ENCODE measurements at places on chromosomes 2 and 18. TPM values are rescaled to one million over a fixed set of nuclear protein-coding genes. Genes with fewer than 3 reads are reported as not detected.

- no peak for DNase-seq
Observed at GRCh38 chr2:120398996-120399888, 53.3 kb downstream of the INHBB start.

CPLX4 gene
- not detected for polyA plus RNA-seq

UGT1A3 gene
- not detected for polyA plus RNA-seq

GRCh38 chr2:237510502-237511217 lies 23.6 kb downstream of the MLPH start:
- DNase-seq, result no peak

GREB1 gene
- 11.4 TPM for polyA plus RNA-seq

DNA sequence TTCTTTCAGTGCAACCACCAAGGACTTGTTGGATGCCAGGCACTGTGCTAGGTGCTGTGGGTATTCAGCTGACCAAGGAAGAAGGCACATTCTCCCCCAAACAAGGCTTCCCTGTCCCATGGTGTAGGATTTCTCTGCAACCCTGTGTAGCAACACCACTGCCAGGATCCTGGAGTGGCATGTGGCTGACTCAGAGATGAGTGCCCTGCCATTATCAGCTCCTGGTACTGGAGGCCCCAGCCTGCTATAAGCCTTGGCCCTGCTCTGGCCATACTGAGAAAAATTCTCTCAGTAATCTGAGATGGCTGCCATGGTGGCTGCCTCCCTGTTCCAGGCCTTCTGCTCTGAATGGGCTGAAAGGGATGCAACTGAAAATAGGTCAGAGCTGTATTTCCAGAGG lies 4.3 kb downstream of the SMYD5 start:
- DNase-seq, result no peak

GRCh38 chr2:168889635-168890005 lies 610 bp downstream of the SPC25 start:
- DNase-seq, result no peak

DNA sequence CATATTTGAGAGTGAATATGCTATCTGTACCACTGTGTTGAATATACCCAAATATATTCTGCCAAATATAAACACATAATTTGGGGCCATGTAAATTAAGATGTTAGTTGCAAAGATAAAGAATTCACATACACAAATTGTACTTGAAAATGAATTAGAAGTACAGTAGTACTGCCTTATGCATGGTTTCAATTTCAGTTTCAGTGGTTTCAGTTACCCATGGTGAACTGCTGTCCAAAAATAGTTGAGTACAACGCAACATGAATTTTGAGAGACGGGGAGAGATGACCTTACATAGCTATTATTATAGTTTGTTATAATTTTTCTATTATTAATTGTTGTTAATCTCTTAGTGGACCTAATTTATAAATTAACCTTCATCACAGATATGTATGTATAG lies 1313.0 kb upstream of the FAM98A start:
- no peak for DNase-seq

DNA sequence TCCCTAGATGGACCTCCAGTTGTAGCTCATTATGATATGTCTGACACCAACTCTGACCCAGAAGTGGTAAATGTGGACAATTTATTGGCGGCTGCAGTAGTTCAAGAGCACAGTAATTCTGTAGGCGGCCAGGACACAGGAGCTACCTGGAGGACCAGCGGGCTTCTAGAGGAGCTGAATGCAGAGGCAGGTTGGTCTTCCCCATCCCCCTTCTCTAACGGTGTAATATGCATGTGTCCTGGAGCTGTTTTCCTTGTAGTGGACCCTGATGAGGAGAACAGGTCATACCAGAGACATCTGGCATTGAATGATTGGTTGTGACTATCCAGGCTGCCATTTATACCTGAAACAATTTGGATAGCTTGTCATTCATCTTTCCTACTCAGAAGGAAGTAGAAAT lies 135.8 kb downstream of the HAUS1 start:
- no peak for DNase-seq

DNA sequence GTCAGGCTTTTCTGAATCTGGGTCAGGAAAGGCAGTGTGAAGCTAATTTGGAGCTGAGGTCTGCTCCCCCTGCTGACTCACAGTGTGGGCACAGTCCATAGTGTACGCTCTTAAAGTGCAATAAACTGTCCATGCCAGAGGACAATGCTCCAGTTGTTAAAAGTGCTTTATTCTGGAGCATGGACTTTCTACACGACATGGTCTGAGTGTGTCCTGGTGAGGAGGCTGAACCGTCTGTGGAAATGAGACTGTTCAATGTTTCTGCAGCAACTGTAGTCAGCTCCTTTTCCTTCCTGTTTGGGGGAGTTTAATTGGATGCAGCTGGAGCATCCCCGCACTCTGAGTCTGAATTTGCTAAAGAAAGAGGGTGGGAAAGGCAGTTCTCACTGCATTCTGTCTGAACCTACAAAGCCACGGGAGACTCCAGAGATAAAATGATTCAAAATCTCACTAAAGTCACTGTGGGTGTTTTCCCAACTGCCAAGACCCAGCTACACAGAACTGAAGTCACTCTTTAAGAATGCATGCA lies 110.2 kb upstream of the TRIB2 start:
- DNase-seq, result peak; percentile 43

DNA sequence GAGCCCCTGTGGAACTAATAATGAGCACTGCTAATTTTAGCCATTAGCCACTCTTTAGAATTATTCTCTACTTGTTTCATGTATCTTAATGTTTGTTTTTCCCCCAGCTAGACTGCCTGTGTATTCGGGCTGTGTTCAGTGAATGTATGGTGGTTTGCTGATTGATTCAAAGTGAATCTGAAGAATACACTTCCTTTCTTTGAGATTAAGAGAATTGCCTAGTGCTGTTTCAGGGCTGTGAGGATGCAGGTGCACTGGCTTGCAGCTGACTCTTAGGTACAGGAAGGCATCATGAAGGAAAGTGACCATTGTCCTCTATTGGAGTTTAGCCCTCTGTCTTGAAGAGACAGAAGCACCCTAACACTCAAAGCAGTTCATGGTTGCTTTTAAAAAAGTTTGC lies 138.7 kb downstream of the CERS6 start:
- no peak for DNase-seq

PCARE gene
- polyA plus RNA-seq, result 0.50 TPM

DNA sequence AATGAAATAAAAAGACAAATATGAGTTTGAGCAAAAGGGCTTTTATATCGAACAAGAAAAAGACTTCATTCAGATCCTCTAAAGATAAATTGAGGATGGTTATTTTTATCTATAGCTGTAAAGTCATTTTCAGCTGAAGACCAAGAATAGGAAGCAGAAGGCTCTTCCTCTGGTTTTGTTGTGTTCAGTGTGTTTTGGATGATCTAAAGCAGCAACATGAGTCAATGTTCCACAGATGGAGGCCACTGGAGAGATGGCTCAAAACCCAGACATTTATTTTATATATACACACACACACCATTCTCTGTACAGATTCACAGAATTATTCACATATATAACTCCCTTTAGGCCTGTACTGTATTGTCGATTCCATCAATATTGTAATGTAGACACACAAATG lies 424.3 kb downstream of the MBD2 start:
- no peak for DNase-seq

- no peak for DNase-seq
Observed at GRCh38 chr2:1125633-1126370, 175.2 kb downstream of the SNTG2 start.

DNA sequence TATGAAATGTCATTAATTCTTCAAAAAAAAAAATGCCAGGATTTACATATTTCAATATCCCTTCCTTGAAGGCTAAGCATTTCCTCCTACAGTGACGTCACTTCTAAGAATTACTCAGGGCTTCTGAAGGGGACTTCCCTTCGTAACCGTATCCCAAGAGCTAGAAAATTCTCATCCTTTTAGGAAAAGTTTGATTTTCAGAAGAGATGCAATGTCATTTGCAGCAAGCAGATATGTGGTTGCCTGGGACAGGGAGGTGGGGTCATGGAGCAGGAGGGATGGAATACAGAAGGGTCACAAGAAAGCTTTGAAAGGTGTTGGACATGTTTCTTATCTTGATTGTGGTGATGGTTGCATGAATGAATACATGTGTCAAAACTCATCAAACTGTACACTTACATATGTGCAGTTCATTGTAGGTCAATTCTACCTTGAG lies 97.0 kb upstream of the ATL2 start:
- no peak for DNase-seq

DNA sequence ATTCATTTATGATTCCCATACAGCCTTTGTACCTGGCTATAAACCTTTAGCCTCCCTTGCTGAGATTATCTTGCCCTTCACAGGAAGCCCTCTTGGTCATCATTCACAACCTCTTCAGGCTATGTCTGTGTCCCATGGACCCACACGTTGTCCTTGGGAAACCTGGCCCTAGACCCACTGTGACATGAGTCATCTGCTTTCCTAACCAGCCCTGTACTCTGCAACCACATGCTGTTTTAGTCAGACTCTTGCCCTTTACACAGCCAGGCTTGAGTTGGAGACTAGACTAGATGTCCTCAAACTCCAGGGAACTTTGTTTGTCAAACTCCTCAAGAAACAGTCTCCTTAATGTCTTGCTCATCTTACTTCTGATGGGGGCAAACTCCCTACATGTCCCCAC lies 229.3 kb upstream of the ZSWIM2 start:
- no peak for DNase-seq

- no peak for DNase-seq
Observed at GRCh38 chr18:2843146-2843545, 3.7 kb upstream of the EMILIN2 start.

DNA sequence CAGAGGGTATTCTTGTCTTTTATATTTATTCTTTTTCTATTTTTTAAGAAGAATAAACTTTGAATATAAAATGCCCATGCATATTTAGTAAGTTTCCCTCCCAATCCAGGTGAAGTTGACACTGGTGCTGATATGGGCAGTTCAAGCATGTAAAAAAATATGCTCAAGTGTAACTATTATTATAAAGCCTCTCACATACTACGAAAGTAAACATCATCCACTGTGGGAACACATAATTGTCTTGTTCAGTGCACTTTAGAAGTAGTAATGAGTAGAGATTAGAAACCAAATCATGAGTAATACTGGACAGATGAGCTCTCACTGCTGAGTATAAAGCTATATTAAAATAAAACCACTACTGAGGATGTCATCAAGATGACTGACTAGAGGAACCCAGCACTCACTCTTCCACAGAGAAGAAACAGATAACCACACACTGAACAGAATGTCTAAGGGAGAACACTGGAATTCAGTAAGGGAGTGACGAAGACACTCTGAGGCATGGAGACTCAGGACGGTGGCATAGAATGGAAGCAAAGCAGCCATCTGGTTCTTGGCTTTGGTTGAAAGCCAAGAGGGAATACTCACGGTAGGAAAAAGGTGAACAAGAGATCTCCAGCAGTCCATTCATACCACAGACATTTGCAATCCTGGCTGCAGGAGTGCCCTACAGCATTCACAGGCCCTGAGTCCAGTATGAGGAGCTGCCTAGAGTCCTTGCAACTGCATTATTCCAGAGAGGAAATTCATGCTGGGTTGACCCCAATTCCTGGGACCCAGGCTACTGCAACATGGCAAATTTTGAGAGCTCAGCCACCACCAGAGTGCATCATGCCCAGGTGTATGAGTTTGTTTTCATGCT lies 9.5 kb upstream of the FAM110C start:
- DNase-seq, result no peak

ARHGAP25 gene
- polyA plus RNA-seq, result 5.0 TPM

DNA sequence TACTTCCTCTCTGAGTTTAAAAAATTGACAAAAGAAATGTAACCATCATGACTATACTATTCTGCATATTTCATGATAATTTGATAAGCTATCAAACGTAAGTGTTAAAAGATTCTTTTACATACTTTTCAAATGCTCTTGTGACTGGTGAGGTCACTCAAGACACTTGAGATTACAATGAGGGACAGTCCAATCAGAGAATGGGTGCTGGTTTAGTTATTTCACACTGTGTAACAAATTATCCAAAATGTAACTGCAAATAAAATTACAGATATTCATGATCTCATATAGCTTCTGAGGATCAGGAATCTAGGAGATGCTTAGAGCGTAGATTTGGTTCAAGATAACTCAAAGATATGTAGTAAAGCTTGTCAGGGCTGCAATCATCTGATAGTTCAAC lies 4.4 kb upstream of the GTF2A1L start:
- no peak for DNase-seq

GRCh38 chr2:149028377-149028776 lies 10.1 kb upstream of the LYPD6B start:
- no peak for DNase-seq

- no peak for DNase-seq
Observed at GRCh38 chr2:120316071-120316470, 29.9 kb upstream of the INHBB start.

GRCh38 chr2:114859726-114860510 lies 417.5 kb downstream of the DPP10 start:
- DNase-seq, result no peak

RND3 gene
- polyA plus RNA-seq, result 73.8 TPM

DNA sequence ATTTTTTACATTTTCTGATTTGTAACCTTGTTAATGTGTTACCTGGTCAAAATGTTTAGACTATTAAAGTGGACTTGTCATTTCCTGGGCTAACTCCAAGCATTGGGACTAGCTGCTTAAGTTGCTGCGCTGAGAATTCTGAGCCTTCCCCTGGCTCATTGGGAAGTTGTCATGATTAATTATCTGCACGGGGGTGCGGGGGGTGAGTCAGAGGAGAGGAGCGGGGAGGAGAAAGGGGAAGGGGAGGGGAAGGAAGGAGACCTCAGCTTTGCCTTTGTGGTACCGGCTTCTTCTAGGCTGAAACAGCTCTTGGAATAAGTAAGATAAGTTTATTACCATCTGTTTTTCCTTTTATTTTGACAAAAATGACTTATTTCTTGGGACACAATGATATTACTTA lies 52.9 kb upstream of the APCDD1 start:
- DNase-seq, result no peak

DLX1 gene
- 0.25 TPM for polyA plus RNA-seq

CRYBA2 gene
- polyA plus RNA-seq, result not detected

HOXD10 gene
- 0.23 TPM for polyA plus RNA-seq

DNA sequence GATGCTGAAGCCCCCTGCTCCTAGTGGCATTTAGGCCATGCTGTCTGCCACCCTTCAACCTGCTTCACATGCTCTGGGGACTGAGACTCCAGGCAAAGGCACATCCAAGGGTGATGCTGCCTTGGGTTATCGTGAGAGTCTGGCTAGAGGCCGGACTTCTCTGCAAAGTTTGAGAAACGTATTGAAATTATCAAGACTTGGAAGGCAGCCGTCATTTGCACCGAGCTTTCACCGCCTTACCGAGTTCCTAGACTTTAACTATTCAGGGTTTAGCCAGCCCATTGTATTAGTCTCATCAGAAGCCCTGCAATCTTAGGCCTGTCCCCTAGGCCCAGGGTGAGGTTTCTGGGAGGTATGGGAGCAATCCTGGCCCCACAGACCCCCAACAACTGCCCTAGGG lies 34.0 kb downstream of the RDH14 start:
- DNase-seq, result no peak

- peak; percentile 16 for DNase-seq
Observed at GRCh38 chr2:105179469-105180372, 61.8 kb upstream of the GPR45 start.

DNA sequence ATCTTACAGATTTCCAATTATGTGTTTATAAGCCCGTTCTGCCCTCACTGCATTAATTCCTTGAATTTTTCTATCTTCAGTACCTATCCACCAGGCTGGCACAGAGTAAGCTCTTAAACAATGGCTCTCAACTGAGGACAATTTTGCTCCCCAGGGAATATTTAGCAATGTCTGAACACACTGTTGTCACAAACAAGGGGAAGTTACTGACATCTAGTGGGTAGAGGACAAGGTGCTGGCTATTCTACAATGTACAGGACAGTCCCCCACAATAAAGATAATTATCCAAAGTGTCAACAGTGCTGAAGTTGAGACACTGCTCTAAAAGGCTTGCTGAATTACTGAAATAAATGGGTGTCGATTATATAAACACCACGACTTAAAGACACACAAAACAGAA lies 5.0 kb downstream of the NDUFS1 start:
- DNase-seq, result peak; percentile 7

- DNase-seq, result no peak
Observed at GRCh38 chr2:166406374-166406773, 30.6 kb upstream of the SCN9A start.
